ENCODE measurements at places on chromosomes 5 and 9.

DNA sequence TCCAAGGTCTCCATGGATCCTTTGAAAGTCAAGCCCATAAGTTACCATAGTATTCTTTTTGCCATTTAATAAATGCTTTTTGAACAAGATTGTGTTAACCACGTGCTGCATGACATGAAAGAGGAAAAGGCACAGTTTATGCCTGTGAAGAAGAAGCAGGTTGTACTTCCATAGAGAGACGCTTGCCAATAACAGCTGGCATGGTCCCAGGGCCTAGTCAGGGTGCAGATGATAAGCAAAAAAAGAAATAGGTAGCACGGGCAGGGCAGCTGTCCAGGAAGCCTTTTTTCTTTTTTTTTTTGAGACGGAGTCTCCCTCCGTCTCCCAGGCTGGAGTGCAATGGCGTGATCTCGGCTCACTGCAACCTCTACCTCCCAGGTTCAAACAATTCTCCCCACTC, 71.8 kb upstream of the CLINT1 start:
- DNase-seq, result no peak

DNA sequence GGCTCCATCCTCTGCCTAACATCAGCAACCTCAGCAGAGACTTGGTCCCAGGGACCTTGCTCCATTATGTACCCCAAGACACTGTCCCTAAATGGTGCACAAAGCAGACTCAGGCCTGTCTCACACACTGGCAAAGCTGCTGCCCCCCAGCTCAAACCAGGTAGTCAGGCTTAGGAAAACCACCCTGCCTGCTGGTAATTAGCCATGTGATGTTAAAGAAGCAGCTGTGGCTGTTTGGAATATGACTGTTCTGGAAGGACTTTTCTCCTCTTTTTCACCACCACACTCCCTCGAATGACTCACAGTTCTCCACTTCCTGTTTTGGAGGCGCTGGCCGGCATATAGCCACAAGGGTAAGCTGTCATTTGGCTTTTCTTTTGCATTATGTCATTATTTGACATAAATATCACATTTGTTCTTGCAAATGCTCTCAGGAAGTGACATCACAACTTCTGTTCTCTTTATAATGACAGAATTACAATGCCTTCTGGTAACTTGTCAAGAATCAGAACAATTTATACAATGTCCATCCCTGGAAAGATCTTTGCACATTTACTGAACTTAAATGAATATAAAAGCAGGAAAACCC, 113.9 kb downstream of the SUSD1 start:
- no peak for DNase-seq

- DNase-seq, result no peak
These were observed 351.9 kb downstream of the NFIB start for GRCh38 chr9:13962006-13962405.

DNA sequence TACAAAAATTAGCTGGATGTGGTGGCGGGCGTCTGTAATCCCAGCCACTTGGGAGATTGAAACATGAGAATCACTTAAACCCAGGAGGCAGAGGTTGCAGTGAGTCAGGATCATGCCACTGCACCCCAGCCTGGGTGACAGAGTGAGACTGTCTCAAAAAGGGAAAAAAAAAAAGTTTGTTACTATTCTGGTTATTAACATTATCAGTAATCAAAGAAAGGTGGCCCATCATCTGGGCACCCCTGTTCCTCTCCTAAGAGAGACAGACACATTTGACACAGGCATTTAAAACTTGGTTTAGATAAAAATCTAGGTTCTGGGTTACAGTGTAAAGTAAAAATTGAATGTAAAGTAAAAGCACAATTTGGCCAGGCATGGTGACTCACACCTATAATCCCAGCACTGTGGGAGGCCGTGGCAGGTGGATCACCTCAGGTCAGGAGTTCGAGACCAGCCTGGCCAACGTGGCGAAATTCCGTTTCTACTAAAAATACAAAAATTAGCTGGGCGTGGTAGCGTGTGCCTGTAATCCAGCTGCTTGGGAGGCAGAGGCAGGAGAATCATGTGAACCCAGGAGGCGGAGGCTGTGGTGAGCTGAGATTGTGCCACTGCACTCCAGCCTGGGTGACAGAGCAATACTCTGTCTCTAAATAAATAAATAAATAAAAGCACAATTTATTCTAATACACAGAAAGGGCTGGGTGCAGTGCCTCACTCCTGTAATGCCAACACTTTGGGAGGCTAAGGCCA, 16.7 kb upstream of the PHYHD1 start:
- DNase-seq, result no peak

GRCh38 chr9:123691765-123692303, 238.1 kb downstream of the DENND1A start:
- no peak for DNase-seq

GRCh38 chr5:117623042-117623805, 1048.6 kb upstream of the SEMA6A start:
- DNase-seq, result no peak

- no peak for DNase-seq
These were observed 59.6 kb upstream of the SPATA31C2 start for GRCh38 chr9:88197781-88198340.

DNA sequence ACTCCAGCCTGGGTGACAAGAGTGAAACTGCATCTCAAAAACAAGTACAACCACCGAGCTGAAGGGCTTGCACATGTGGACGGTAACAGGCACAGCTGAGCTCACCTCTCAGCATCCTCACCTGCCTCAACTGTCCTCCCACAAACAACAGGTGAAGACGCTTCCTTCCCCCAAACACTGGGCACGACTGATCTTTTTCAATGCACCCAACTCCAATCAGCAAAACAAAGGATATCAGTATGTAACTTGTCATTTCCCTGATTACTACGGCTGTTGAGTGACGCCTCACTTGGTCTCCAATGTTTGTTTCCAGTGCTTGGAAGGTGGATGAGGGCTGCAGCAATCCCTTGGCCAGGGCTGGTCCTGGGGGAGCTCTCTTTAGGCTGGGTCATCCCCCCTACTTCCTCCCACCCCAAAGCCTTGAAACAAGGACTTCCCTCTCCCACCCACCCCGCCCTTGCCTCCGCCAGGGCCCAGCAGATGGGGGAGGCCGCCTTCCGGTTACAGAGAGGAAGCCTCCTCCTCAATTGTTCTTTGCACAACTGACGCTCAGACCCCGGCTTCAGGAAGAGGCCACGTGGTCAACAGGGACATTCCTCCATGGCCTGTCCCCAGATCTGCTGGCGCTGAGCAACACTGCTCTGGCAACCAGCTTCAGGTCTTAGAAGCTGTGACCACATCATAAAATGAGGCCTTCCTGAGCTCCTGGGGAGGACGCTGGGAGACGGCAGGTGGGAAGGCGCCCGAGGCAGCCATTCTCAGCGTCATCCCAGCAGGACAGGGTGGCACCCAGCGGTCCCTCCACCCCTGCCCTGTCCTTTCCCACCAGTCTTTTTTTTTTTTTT, 5.9 kb downstream of the FAM78A start:
- no peak for DNase-seq

- no peak for DNase-seq
These were observed 948 bp upstream of the FAM53C start for GRCh38 chr5:138336952-138337684.

- no peak for DNase-seq
These were observed 106.1 kb upstream of the SLC44A1 start for GRCh38 chr9:105138306-105138801.
